ENCODE measurements at places on chromosomes 7 and 10. TPM values are rescaled to one million over a fixed set of nuclear protein-coding genes. Genes with fewer than 3 reads are reported as not detected.

Gene SEMA3C
- 59.2 TPM for total RNA-seq

Gene ARHGEF35
- 18.4 TPM for total RNA-seq

Gene NRP1
- total RNA-seq = 9.5 TPM

Gene TSPAN12
- 2.4 TPM for total RNA-seq

Gene CHAT
- total RNA-seq = not detected

Gene PRPF18
- total RNA-seq = 28.8 TPM

Gene AGAP9
- 13.8 TPM for total RNA-seq

Gene ZNF365
- 2.0 TPM for total RNA-seq

Gene GPR37
- 6.9 TPM for total RNA-seq

Gene MMRN2
- 23.1 TPM for total RNA-seq

Gene SLC13A1
- total RNA-seq = not detected

Gene SPDYE2B
- total RNA-seq = not detected

Gene ST8SIA6
- total RNA-seq = 5.2 TPM

Gene RASSF4
- 4.4 TPM for total RNA-seq

Gene SRPK2
- 86.3 TPM for total RNA-seq

Gene CAV2
- 99.9 TPM for total RNA-seq

Gene BAZ1B
- 36.7 TPM for total RNA-seq

DNA sequence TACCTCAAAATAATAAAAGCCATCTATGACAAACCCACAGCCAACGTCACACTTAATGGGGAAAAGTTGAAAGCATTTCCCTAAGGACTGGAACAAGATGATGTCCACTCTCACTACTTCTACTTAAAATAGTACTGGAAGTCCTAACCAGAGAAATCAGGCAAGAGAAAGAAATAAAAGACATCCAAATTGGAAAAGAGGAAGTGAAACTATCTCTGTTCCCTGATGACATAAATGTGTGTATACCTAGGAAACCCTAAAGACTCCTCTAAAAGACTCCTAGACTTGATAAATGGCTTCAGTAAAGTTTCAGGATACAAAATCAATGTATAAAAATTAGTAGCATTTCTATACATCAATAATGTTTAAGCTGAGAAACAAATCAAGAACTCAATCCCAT, 314.1 kb downstream of the WDR37 start:
- no peak for DNase-seq

- no peak for DNase-seq
Observed at GRCh38 chr10:101130984-101131961, at the start of gene TLX1. Gene TLX1 (plus strand): TSS chr10:101131300. CDS start chr10:101131542, 242 bp downstream.

GRCh38 chr7:116726713-116727431, 54.9 kb downstream of the MET start:
- DNase-seq = no peak

- no peak for DNase-seq
Observed at GRCh38 chr10:1413823-1414222, 323.5 kb downstream of the ADARB2 start.

GRCh38 chr7:3760651-3761050, 459.6 kb downstream of the SDK1 start:
- no peak for DNase-seq

GRCh38 chr10:124142960-124143359, 49.6 kb upstream of the CHST15 start:
- peak; percentile 47 for DNase-seq

- no peak for DNase-seq
Observed at GRCh38 chr10:67239864-67240497, 314.1 kb downstream of the LRRTM3 start.

DNA sequence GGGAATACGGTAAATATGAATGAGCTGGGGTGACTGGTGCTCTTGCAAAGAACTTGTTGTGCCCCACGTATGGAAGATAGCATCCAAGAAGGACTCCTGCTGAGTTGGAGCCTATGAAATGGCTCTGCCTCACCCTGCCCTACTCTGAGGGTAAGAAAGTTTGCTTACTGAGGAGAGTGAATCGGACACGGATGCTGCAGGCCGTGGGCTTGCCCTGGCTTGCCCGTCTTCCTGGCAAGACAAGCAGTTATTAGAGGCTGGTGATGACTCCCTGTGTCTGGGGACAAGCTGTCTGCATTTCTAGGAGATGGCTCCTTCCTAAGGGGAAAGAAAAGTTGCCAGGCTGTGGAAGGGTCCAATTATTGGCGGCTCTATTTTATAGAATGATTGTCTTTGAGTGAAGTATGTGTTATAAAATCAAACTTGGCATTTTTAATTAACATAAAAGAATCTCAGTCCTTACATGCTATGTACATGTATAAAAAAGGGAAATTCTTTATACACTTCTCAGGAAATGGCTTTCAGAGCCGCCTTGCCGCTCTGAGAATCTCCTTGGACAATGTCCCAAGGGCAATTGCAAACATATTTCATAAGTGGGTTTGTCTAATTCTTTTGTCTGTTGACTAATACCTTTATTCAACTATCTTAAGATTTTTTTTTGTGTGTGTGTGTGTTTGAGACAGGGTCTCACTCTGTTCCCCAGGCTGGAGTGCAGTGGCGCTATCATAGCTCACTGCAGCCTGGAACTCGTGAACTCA, 64.6 kb downstream of the CYP26A1 start:
- DNase-seq = no peak

- no peak for DNase-seq
Observed at GRCh38 chr10:133276435-133277201, at the start of gene ADAM8. Gene ADAM8 (minus strand): TSS chr10:133276868. CDS start chr10:133276817, 51 bp downstream.

- DNase-seq = no peak
Observed at GRCh38 chr7:24825931-24826661, 68.8 kb upstream of the GSDME start.

GRCh38 chr10:30749385-30749784, 119.8 kb upstream of the LYZL2 start:
- DNase-seq = no peak

GRCh38 chr10:96896884-96897589, 64.9 kb downstream of the LCOR start:
- no peak for DNase-seq

- DNase-seq = no peak
Observed at GRCh38 chr7:6536262-6537260, 14.7 kb downstream of the GRID2IP start.

GRCh38 chr7:151244196-151244840, 4.2 kb downstream of the SMARCD3 start:
- DNase-seq = no peak

- no peak for DNase-seq
Observed at GRCh38 chr7:29449569-29450260, 113.9 kb upstream of the PRR15 start.

GRCh38 chr7:935874-936385, 18.6 kb downstream of the ADAP1 start:
- DNase-seq = peak; percentile 48

DNA sequence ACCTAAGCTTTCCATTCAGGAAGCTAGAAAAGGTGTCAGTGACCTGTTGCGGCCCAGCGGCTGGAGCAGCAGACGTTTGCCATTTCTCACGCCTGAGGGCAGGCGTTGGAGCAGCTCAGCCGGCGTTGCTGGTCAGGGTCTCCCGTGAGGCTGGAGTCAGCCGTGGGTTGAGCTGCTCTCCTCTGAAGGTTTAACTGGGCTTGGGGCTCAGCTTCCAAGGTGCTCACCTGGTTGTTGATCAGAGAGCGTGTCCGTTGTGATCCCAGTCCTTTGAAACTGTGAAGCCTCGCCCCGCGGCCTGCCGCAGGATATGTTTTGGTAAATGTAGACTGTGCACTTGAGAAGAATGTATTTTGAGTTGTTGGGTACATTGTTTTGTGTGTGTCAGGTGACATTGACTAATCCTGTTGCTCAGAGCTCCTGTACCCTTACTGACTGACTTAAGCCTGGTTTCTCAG, 20.6 kb upstream of the PWWP2B start:
- peak; percentile 72 for DNase-seq

DNA sequence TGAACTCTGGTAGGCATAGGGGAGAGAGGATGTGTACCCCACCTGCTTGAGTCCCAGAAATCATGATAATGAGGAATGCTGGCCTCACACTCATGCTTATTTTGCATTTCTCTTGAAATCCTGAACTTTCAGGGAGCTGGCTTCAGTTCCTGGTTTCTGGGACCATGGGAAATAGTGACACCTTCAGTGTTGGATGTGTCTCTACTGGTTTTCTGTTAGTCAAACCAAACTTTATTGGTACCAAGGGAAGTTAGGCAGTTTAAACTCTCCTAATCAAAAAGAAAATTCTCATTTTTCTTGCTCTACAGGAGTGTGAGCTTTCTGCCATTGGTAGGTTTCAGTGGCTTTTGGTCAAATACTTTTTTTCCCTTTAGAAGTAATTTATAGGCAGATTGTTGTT, 11.8 kb upstream of the PCGF5 start:
- DNase-seq = no peak

- DNase-seq = no peak
Observed at GRCh38 chr10:17375936-17376584, 78.3 kb downstream of the ST8SIA6 start.

GRCh38 chr10:124614003-124614659, 130.0 kb downstream of the FAM53B start:
- no peak for DNase-seq
